A172 (cell line): ENCODE measurements at places on chromosomes 5 and 9.

GRCh38 chr9:6873857-6874256, 116.1 kb downstream of the KDM4C start:
- DNase-seq = no peak

GRCh38 chr5:116137544-116138378, 52.9 kb downstream of the COMMD10 start:
- peak; percentile 42 for DNase-seq

GRCh38 chr9:20352591-20352990, 269.7 kb downstream of the MLLT3 start:
- DNase-seq = no peak

DNA sequence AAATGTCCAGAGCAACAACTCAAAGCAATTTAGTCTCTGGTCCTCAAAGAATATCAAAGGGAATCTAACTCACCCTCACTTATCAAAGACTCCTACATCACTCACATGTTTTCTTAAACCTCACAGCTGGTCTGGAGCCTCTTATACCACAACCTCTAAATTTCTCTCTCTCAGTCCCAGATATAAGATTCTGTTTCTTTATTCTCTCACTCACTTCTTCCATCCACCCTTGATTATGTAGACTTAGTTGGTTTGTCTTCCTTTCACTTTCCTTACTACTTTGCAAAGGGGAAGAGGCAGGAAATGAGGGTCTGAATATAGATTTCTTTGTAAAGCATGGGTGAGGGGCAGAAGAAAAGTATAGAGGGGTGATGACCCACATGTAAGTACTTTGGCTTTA, 75.4 kb upstream of the STARD4 start:
- no peak for DNase-seq

GRCh38 chr5:95733107-95733665, 2.0 kb downstream of the RHOBTB3 start:
- DNase-seq = no peak

- no peak for DNase-seq
These were observed 4.1 kb downstream of the PTGS1 start for GRCh38 chr9:122374885-122375420.
